Dorsolateral prefrontal cortex (tissue), 122 donors: ENCODE measurements at places on chromosomes 7 and 10. TPM values are rescaled to one million over a fixed set of nuclear protein-coding genes. Genes with fewer than 3 reads are reported as not detected.
A peak's percentile ranks its signal among the peaks of the same experiment; 100 is the strongest.

DNA sequence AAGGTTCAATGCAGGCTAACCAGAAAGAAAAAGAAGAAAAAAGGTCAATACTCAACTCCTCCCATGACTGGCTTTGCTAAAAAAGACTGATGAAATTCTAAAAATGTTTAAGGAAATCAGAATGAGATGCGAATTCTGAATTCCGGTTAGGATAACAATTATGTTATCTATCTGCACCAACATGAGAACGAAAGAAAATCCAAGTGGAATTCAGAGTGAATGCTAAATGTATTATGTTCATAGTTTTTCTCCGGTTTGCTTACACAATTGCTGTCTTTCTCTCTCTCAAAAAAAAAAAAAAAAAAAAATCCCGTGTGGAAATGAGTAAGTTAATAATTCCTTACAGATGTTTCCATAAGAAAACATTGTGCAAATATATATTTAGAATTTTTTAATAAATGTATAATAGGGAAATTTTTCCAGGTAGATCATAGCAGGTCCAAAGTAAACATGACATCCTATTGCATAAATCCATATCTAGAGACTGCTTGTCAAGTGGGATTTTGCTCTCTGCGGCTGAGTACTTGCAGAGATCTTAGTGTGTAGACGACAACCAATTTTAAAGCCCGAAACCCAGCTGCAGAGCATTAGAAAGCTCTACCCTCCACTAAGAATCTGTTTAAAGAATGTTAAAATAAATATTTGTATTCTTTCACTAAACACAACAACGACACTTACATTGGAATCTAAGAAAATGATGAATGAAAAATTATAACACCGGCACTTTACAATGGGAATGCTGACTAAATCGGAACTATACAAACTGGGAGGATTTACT lies 104.0 kb downstream of the JAZF1 start:
- no peak for DNase-seq

- DNase-seq, result no peak
These were observed 5.3 kb downstream of the FBH1 start for GRCh38 chr10:5895365-5895764.

Gene TMEM213
- total RNA-seq, result not detected

GRCh38 chr7:44764665-44765578 lies 16.3 kb downstream of the ZMIZ2 start:
- DNase-seq, result peak; percentile 51
